ENCODE measurements at places on chromosomes 1 and 21.
A peak's percentile ranks its signal among the peaks of the same experiment; 100 is the strongest.

DNA sequence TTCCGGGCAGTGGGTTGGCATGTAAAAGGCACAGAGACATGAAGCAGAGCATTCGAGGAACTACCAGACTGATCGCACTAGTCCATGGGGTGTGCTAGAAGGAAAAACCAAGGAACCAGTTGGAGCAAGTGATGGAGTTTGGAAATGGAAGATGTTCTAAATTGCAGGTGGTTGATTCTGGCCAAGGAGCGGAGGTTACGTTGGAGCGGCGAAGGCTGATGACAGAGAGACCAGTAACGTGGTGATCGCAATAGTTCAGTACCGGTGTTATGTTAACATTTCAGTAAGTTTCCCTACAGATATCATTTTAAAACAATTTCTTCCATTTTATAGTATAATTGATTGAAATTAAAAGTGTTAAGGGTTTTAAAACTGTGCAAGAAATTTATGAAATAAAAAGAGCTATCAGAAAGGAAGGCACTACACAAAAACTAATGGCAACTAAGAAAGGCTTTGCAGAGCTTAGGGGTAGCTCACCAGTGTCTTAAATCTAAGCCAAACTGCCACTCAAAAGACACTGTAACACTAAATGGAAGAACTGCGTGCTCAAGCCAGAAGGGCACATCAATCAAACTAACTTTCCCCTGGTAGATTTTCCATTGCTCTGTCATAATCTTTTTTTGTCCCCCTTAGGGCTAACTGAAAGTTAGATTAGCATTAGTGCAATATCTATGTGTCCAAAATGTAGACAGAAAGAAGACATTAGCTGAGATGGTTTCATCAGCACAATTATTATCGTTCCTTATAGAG lies 11.3 kb upstream of the HEATR1 start:
- DNase-seq = no peak

DNA sequence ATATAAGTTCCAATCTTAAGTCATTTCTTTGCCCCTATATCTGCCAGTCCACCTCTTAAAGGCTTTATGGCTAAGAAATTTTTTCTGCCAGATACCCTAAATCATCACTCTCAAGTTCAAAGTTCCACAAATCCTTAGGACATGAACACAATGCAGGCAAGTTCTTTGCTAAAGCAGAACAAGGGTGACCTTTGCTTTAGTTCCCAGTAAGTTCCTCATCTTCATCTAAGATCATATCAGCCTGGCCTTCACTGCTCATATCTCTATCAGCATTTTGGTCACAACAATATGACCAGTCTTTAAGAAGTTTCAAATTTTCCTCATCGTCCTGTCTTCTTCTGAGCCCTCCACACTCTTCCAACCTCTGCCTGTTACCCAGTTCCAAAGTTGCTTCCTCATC lies 402.2 kb upstream of the RUNX1 start:
- no peak for DNase-seq

- DNase-seq = no peak
Observed at GRCh38 chr1:66624412-66625060, 90.6 kb downstream of the SGIP1 start.

DNA sequence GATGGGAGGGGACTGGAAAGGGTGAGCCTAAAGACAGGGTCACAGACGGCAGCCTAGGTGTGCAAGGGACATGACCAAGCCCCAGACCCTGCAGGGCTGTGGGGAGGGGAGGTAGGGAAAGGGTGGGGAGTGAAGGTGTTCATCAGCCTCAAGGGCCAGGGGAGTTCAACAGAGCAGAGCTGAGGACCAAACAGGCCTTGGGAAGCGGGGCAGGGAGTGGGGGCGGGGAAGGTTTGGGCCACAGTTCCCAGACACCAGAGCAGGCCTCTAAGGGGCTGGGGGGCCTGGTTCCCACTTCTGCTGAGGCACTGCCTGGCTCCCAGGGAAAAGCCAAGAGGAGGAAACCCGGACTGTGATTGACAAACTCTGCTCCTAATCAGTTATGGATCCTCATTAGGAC lies 456.3 kb downstream of the MATN1 start:
- DNase-seq = no peak

DNA sequence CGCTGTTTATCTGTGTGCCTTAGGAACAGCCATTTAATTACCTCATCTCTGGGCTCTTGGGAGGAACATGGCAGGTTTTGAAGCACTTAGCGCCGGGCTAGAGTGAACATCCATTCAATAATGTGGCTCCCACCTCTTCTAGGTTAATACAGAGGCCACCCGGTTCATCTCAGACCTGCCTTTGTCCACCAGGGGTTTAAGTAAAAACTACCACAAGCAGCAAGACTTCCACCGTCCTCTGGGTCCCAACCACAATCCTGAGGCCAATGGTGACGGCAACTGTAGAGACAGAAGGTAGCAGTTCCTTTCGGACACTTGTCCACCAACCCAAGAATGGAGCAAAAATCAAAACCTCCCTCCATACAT lies 924 bp upstream of the DDOST start:
- no peak for DNase-seq

DNA sequence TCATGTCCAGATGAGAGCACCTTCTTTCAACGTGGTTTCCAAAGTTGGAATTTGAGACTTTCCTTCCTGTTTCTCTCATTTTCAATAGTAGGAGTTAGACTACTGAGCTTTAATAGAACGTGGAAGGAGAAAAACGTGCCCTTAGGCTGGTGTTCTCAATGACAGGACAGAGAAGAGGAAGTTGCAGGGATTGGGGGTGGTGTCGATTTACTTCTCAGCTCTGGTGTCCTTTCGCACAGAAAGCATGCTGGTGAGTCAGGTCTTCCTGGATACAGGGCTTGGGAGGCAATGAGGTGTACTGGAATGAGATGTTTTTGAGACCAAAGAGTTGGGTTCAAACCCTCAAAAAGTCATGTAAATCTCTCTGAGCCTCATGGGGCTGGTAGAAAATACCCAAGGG lies 67.1 kb downstream of the HIVEP3 start:
- peak; percentile 38 for DNase-seq

DNA sequence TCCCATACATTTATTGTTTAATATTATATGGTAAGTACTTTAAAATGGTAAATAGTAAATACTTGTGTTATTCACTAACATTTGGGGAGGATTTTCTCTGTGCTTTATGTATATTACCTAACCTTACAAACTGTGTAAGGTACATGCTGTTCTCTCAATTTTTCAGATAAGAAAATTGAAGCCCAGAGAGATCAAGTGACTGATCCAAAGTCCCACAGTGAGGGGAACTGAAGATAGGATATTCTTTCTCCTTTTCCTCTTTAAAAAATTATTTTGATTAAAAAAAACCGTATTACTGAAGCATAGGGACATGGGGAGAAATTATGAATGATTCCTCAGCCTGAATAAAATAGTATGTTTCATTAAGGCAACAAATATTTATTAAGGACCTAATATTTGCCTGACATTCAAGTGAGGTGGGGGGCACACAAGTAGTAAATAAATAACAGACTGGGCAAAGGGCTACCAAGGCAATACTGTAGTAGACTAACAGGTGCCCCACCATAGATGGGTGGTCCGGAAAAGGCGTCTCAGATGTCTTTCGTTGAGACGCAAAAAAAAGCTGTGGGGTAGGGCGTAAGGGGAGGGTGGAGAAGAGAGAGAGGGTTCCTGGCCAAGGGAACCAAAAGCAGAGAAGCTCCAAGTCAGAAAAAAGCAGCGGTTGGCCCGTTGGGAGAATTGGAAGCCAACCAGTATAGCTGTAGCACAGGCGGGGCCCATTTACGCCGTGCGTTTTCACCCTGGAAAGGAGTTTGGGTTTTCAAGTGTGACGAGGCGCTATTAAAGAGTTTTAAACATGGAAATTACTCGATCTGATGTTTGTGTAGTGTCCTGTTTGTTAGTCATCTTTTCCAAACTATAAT lies 944 bp upstream of the AGO3 start:
- DNase-seq = peak; percentile 36

DNA sequence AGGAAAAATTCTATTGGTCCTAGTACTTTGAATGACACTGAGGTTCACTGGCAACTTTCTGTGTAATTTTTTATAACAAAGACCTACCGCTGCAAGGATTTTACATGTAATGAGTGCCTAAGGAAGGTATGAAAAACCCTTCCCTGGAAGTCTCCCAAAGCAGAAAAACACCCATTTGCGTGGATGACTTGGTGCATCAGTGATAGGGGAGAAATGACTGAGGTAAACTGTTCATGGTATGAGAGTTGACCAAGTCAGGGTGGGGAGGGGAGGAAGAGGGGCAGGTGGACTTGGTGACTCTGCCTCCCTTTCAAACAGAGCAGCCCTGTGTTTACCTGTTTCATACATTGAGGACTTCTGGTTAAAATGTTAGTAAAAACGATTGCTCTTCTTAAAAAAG lies 78.8 kb upstream of the IPO9 start:
- DNase-seq = no peak

- DNase-seq = no peak
Observed at GRCh38 chr1:200112290-200112689, 84.8 kb downstream of the NR5A2 start.

DNA sequence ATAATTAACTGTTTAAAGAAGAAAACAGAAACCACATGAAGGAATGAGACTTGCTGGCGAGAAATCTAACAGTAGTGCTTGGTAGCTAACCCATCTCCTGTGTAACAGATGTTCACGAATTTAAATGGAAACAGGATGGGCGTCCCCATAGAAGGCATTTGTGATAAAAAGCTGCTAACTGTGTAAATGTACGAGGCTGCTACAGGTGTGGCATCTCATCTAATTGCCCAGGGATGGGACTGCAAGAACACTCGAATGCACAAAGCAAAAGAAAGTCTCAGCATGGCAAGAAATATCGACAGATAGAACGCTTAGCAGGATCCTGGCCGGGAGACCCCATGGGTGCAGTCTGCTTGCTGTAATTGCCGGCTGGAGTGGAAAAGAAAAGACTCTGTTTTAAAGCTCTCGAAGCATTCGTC lies 112.7 kb downstream of the RUNX1 start:
- no peak for DNase-seq

- no peak for DNase-seq
Observed at GRCh38 chr1:117679868-117680267, 74.0 kb downstream of the TENT5C start.

- no peak for DNase-seq
Observed at GRCh38 chr1:72324451-72324850, 42.1 kb upstream of the NEGR1 start.

DNA sequence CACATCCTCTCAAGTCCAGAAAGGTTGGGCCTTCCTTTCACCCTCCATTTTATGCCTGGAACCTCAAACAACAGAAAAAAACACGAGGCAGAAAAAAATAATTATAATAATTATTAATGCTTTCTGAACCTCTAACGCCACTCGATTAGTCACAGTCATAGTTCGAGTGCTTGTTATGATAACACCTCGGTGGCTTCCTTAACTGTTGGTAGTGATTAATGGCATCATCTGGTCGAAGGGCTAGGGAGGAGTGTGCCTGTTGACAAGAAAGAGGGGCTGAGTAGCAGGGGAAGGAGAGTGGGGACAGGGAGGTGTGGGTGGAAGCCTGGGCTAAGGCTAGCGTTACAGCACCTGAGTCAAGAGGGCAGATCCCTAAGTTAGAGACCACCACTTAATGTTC lies 21.3 kb upstream of the IL10 start:
- DNase-seq = no peak

- peak; percentile 19 for DNase-seq
Observed at GRCh38 chr1:77282187-77282865, 507 bp downstream of the AK5 start.

DNA sequence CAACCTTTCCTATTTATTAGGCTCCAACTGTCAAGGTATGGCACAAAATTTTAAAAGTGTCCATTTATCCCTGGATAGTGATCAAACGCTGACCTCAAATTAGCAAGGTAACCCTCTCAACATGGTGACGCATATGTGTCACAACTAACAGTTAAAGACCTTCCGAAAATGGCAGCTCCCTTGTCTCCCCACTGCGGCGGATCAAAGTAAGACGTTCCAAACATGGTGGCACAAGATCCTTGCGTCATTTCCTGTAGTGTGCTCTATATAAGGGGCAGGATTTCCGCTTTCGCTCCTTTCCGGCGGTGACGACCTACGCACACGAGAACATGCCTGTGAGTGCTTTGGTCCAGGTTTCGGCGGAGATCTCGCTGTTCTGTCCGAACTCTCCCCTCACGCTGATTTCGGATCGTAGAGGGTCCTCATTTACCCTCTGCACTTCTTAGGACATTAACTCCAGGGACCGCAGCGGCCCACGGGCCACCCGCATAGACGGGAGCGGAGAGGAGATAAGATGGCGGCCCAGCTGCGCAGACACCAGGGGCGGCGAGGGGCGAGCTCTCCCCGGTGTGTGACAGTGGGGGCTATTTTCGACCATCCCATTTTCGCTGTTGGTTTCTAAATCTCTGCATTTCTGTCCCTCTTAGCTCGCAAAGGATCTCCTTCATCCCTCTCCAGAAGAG lies at the start of gene RPS27:
TSS of gene RPS27 (plus strand) at position 295 of the 683 bp plus-strand sequence. CDS start at position 330, 35 bp downstream.
- peak; percentile 96 for DNase-seq

DNA sequence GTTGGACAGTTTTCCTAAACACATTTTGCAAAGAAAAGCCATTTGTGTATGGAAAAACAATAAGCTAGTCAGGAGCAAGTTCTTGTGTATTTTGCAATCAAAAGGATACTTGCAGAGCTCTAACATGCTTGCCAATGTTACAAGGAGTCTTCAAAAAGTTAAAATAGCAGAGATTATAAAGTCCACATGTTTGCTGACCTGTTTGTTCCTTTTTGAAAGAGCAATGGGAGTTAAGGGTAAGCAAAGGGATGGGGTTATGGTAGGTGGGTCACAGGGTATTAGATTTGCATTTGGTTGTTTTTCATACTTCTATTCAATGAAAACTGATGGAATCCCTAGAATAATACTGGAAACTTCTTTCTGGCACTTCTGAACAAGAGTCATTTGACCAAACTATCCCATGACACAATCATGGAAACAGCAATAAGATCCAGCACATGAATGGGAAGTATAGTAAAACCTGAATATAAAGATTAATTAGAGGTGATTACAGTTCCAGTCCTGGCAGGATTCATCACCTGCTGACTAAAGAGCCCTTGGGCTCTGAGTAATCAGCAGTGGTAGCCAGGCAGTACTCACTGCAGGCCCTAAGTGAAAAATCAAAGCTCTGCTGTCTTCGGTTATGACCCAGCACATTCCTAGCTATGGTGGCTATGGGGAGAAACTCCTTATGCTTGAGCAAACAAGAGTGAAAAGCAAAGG lies 27.1 kb upstream of the ZC3H11B start:
- DNase-seq = no peak

- DNase-seq = no peak
Observed at GRCh38 chr1:91400133-91400725, 4.4 kb downstream of the HFM1 start.

- no peak for DNase-seq
Observed at GRCh38 chr1:165900576-165901380, 73.4 kb downstream of the UCK2 start.

GRCh38 chr21:45105906-45106485 lies 31.6 kb downstream of the ADARB1 start:
- no peak for DNase-seq

- no peak for DNase-seq
Observed at GRCh38 chr1:10475510-10475909, 760 bp downstream of the PEX14 start.

- DNase-seq = no peak
Observed at GRCh38 chr1:167605576-167605975, 24.5 kb upstream of the RCSD1 start.
